ENCODE measurements at places on chromosomes 6 and 20. TPM values are rescaled to one million over a fixed set of nuclear protein-coding genes. Genes with fewer than 3 reads are reported as not detected.

- H3K4me3 ChIP-seq, result no peak overlapping the region
- peaks cover 11% of the 10 kb centered on the region for H3K27me3 ChIP-seq
- DNase-seq, result no peak
- H3K4me1 ChIP-seq, result peaks cover 3% of the 10 kb centered on the region
- no peak overlapping the region for H3K27ac ChIP-seq
- H3K36me3 ChIP-seq, result no peaks in the 10 kb centered on the region
Observed at GRCh38 chr6:75499640-75500039, 6.0 kb upstream of the FILIP1 start.

Gene SLC25A27
- 0.64 TPM for total RNA-seq

Gene SRF
- total RNA-seq, result 34.4 TPM

DNA sequence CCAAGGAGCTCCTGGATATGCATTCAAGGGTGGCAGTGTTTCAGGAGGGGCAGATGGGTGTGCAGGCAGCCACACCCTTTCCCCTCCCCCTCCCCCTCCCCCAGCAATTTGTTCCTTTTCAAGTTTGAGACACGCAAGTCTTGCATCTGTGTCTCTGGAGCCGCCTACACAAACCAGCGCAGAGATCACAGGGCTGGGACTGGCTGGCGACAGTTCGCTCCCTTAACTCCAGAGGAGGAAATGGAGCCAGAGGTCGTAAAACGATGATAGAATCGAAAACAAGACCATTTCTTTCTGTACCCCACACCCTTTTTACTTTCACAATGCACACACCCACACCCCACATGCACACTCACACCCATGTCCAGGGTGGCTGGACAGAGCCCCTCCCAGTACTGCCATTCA, 163.1 kb downstream of the LY86 start:
- H3K27me3 ChIP-seq, result peaks cover 13% of the 10 kb centered on the region
- H3K27ac ChIP-seq, result no peak overlapping the region
- H3K4me3 ChIP-seq, result no peak overlapping the region
- no peaks in the 10 kb centered on the region for H3K36me3 ChIP-seq
- no peak for DNase-seq

Gene SUMO4
- total RNA-seq, result 9.5 TPM

DNA sequence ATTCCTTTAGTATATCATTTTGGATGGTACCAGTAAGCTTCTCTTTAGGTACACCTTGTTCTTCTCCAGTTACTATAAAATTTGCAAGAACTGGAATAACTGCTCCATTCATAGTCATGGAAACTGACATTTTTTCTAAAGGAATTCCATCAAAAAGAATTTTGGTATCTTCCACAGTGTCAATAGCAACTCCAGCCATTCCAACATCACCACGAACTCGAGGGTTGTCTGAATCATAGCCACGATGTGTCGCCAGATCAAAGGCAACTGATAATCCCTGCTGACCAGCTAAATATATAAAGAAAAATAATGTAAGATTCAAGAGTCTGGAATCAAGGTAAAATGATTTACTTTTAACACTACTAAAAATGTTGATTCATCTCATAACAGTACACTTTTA, 5.3 kb downstream of the MMUT start:
- H3K27me3 ChIP-seq, result no peaks in the 10 kb centered on the region
- no peak for DNase-seq
- H3K4me3 ChIP-seq, result no peak overlapping the region
- peaks cover 3% of the 10 kb centered on the region for H3K36me3 ChIP-seq
- H3K4me1 ChIP-seq, result peaks cover 10% of the 10 kb centered on the region

DNA sequence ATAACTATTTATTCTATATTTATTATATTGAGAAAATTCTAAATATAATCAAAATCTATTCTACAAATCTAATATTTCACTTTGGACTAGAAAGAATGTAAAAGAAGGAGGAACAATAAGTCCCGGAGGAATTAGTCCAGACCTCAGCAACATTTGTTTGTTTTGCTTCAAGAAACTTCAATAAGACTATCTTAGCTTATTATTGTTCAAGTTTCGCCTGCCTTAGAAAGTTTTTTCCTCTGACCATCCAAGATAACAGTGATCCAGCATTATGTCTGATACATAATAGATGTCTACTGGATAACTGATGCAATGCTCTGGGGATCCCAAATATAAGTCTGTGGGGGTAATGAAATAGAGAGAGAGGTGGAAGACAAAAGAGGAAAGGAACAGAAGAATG, 28.7 kb upstream of the NT5E start:
- peaks cover 7% of the 10 kb centered on the region for H3K4me1 ChIP-seq
- no peak for DNase-seq
- H3K36me3 ChIP-seq, result peaks cover 4% of the 10 kb centered on the region

DNA sequence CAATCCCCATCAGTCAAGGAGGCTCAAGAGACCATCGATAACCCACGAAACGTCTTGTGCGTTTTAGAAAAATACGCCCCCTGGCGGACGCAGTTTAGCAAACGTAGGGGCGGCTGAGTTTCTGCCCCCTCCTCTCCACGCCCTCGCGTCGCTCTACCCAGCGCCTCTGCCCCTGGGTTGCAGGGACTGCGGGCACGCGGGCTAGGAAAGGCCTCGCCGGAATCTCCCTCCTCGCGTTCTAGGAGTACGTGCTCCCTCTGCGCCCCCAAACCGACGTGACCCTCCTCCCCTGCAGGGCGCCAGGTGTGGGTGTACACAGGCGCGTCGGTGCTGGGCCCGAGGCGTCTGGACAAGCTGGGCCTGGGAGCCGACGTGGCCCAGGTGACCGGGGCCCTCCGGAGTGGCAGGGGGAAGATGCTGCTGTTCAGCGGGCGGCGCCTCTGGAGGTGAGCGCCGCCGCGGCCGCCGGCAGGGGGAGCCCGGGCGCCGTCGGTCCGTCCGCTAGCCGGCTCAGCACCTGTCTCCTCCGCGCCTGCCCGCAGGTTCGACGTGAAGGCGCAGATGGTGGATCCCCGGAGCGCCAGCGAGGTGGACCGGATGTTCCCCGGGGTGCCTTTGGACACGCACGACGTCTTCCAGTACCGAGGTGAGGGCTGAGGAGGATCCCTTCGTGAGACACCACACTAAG, 5.3 kb downstream of the MMP9 start:
- peak overlapping the region; percentile 51 for H3K4me3 ChIP-seq
- H3K27ac ChIP-seq, result no peak overlapping the region
- DNase-seq, result peak; percentile 85

GRCh38 chr20:53859684-53860083, 210.7 kb downstream of the BCAS1 start:
- no peaks in the 10 kb centered on the region for H3K27me3 ChIP-seq
- no peak overlapping the region for H3K4me3 ChIP-seq
- no peak for DNase-seq
- H3K27ac ChIP-seq, result no peak overlapping the region
- H3K36me3 ChIP-seq, result peaks cover 2% of the 10 kb centered on the region
- peaks cover 32% of the 10 kb centered on the region for H3K4me1 ChIP-seq

DNA sequence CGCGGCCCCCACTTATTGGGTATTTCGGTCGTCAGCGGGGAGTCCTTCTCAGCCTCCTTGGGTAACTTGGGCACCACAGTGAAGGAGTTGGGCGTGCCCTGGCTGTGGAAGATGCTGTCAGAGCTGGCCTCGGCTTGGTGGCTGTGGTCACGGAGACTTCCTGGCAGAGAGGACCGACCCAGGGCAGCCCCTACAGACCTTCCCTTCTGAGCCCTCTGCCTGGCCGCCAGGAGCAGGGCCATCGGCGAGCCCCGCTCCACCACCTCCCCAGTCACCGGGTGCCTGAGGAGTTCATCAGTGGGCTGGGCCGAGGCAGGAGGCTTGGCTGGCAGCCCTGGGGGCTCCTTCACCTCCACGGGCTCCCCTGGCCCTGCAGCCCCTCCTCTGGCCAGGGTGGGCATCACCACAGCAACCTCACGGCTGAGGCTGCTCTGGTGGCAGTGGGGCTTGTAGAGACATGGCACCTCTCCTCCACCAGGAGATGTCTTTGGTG, 37.2 kb downstream of the C6orf132 start:
- peak overlapping the region; percentile 81 for H3K4me3 ChIP-seq
- H3K27me3 ChIP-seq, result peaks cover 12% of the 10 kb centered on the region
- no peaks in the 10 kb centered on the region for H3K36me3 ChIP-seq

- H3K36me3 ChIP-seq, result no peaks in the 10 kb centered on the region
- no peak overlapping the region for H3K27ac ChIP-seq
- H3K27me3 ChIP-seq, result peaks cover 48% of the 10 kb centered on the region
- DNase-seq, result no peak
Observed at GRCh38 chr6:28720357-28721231, 194.9 kb downstream of the GPX5 start.

- H3K4me1 ChIP-seq, result no peaks in the 10 kb centered on the region
- H3K27ac ChIP-seq, result no peak overlapping the region
- no peaks in the 10 kb centered on the region for H3K36me3 ChIP-seq
- H3K4me3 ChIP-seq, result no peak overlapping the region
- no peaks in the 10 kb centered on the region for H3K27me3 ChIP-seq
Observed at GRCh38 chr6:81857812-81858211, 105.3 kb upstream of the TENT5A start.

DNA sequence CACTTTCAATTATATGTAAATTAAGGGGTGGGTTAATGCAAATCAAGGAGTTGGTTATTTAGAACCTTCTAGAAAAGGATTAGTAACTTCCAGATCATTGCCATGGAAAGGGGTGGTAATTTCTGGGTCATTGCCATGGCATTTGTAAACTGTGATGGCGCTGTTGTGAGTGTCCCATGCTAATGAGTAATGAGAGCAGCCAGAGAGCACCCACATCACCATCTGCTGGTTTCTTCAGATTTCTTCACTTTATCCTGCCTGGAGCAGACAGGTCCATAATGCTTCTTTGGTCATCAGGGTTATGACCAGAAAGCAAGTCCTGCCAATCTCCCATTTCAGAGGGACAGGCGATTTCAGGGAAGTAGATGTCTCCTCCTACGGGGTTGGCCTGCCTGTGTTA, 311.3 kb upstream of the CNR1 start:
- no peak overlapping the region for H3K4me3 ChIP-seq
- no peak for DNase-seq
- H3K27me3 ChIP-seq, result peaks cover 6% of the 10 kb centered on the region
- no peaks in the 10 kb centered on the region for H3K36me3 ChIP-seq

DNA sequence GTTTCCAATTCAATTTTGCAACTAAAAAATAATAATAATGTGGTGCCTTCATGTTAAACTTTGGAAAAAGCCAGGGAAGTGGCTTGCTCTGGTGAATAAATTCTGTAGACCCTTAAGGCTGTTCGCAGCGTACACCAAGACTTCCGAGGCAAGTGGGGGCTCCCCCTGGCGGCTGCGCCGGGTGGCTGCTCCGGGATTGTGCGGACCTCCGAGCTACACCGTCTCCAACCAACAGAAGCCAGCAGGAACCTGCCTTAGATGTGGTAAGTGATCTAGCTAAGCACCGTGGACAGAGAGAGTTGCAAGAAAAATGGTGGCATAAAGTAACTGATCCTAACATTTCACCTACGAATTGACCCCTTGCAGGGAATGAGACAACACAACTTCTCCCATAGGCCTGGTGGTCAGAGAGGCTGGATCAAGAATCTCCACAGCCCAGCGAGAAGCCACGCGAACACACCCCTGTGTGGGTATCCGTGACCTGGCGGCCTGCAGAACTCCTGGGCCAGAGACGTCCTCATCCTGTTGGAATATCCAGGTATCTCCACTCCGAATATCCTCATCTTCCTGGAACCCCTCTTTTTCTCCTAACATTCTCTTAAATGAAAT, 69.6 kb downstream of the TBXT start:
- peaks cover 27% of the 10 kb centered on the region for H3K27me3 ChIP-seq
- H3K4me3 ChIP-seq, result peak overlapping the region; percentile 2
- H3K36me3 ChIP-seq, result no peaks in the 10 kb centered on the region
- no peak overlapping the region for H3K27ac ChIP-seq
- peak; percentile 67 for DNase-seq

Gene HLA-DMB
- 14.7 TPM for total RNA-seq

Gene RAMACL
- 0.48 TPM for total RNA-seq

Gene HCRTR2
- total RNA-seq, result not detected

Gene ULBP3
- 1.6 TPM for total RNA-seq

- no peaks in the 10 kb centered on the region for H3K4me1 ChIP-seq
- DNase-seq, result no peak
- no peak overlapping the region for H3K4me3 ChIP-seq
- no peaks in the 10 kb centered on the region for H3K36me3 ChIP-seq
- no peak overlapping the region for H3K27ac ChIP-seq
- peaks cover 18% of the 10 kb centered on the region for H3K27me3 ChIP-seq
Observed at GRCh38 chr6:6460416-6460815, 128.1 kb upstream of the LY86 start.

GRCh38 chr20:9617940-9618339, 103.5 kb downstream of the LAMP5 start:
- no peak overlapping the region for H3K4me3 ChIP-seq
- DNase-seq, result no peak
- no peaks in the 10 kb centered on the region for H3K4me1 ChIP-seq
- H3K36me3 ChIP-seq, result no peaks in the 10 kb centered on the region
- H3K27ac ChIP-seq, result no peak overlapping the region
- H3K27me3 ChIP-seq, result peaks cover 6% of the 10 kb centered on the region

- H3K4me1 ChIP-seq, result peaks cover 2% of the 10 kb centered on the region
- H3K36me3 ChIP-seq, result no peaks in the 10 kb centered on the region
- DNase-seq, result no peak
- no peak overlapping the region for H3K27ac ChIP-seq
- peaks cover 18% of the 10 kb centered on the region for H3K27me3 ChIP-seq
- no peak overlapping the region for H3K4me3 ChIP-seq
Observed at GRCh38 chr20:17783671-17784070, 83.9 kb downstream of the BANF2 start.

Gene BACH2
- 65.8 TPM for total RNA-seq

- H3K27me3 ChIP-seq, result no peaks in the 10 kb centered on the region
- H3K4me3 ChIP-seq, result no peak overlapping the region
- no peak for DNase-seq
- no peak overlapping the region for H3K27ac ChIP-seq
- H3K4me1 ChIP-seq, result peaks cover 6% of the 10 kb centered on the region
Observed at GRCh38 chr20:24816907-24817306, 132.2 kb upstream of the CST7 start.

Gene GPANK1
- 32.0 TPM for total RNA-seq

DNA sequence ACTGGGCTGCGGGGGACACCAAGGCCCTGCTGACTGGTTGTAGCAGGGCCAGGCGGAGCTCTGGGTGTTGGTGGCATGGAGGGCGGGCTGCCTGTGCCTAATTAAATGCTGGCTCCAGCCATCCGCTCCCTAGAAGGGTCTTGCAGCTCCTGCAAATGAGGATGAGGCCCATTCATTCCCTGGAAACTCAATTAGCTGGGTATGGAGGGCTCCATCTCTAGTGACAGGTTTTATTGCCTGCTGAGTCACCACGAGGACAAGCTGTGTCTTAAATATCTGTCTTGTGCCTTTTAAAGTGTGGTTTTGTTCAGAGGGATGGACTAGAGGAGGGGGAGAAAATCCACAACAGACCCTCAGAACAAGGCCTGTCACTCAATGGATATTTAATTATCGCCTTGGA, 60.9 kb downstream of the SULF2 start:
- H3K27me3 ChIP-seq, result peaks cover 2% of the 10 kb centered on the region
- H3K4me1 ChIP-seq, result peaks cover 44% of the 10 kb centered on the region
- H3K27ac ChIP-seq, result no peak overlapping the region
- H3K4me3 ChIP-seq, result no peak overlapping the region
- peaks cover 12% of the 10 kb centered on the region for H3K36me3 ChIP-seq

- no peaks in the 10 kb centered on the region for H3K36me3 ChIP-seq
- no peaks in the 10 kb centered on the region for H3K4me1 ChIP-seq
- H3K27ac ChIP-seq, result no peak overlapping the region
- DNase-seq, result no peak
Observed at GRCh38 chr6:165010556-165011535, 298.6 kb downstream of the C6orf118 start.
